ENCODE measurements at places on chromosomes 3 and 15.

DNA sequence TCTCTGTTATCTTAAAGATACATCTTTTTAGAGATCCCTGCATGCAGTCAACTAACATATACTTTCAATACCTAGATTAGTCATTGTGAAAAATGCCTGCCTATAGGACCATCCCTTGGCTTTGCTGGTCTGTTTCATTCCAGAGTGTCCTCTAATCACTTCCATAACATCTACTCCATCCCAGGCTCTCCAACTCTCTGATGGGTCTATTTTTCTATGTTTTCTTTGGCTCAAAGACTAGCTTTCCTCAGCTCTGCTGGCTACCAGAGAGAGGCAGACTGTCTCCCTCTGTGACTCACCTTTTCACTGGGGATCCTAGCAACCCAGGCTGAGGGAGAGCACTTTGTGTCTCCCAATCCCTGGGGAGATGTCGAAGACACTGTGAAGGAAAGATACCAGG is 547.7 kb upstream of the MCTP2 start:
- DNase-seq = no peak

- DNase-seq = no peak
Observed at GRCh38 chr3:175105066-175105465, 245.9 kb downstream of the NAALADL2 start.

- no peak for DNase-seq
Observed at GRCh38 chr3:117234331-117234730, 524.8 kb downstream of the TUSC7 start.

GRCh38 chr15:68228143-68228970 is 1.2 kb downstream of the CLN6 start:
- DNase-seq = no peak

DNA sequence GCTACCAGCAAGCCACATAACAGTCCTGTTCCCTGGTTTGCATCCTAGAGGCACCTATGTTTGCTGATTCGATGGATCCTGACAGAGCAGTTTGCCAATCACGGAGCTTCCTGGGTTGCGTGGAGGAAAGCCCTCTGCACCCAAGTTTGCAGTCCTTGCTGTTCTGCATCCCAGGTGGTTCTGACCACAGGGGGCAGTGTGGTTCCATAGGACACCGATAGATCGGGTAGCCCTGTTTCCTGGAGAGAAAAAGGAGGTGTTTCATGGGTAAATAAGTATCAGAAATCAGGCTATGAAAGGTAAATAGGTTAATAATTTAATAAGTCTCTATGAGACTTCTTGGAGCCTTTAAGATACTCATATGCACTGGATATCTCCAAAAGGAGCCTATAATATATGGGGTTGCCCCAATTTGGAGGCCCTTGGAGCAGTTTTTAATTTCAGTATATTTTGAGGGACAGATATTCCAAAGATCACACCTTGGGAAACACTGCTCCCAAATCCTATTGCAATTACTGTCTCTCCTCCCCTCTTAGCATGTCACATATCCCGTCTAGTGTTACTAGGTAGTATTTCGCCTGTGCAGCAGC is 194.6 kb upstream of the TPM1 start:
- no peak for DNase-seq

GRCh38 chr15:64324165-64324877 is 31.7 kb downstream of the CSNK1G1 start:
- no peak for DNase-seq

DNA sequence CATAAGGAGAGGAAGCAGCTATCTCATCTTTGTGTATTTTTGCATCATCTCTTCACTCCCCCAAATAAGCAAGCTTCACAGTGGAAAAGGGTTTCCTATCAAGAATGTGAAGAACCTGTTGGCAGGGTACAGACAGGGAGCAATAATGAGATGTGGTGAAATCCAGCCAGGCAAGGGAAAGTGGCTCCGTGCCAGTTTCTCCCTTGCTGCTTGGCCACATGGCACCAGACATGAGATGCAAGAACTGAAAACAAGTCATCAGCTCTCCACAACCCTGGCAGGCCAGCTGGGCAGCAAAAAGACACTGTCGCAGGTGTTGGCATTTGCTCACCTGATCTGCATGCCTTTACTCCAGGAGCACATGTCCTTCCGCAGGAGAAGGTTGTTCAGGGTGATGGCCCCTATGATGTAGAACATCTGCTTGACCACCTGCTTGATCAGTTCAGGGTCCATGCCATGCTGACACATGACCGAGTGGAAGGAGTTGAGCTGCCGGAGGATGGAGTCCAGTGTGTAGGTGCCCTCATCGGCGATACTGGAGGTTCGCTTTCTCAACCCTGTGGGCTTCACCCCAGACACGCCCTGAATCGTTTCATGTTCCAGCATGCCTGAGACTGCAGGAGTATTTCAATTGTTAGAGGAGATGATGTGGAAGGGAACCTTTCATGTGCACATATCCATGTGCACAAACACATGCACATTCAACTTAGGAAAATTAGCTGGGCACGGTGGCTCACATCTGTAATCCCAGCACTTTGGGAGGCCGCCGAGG is 23.3 kb upstream of the MYO5C start:
- DNase-seq = no peak

GRCh38 chr3:134090031-134090430 is 60.3 kb upstream of the SLCO2A1 start:
- DNase-seq = no peak

- no peak for DNase-seq
Observed at GRCh38 chr3:98900265-98901118, 1.0 kb downstream of the DCBLD2 start.

- no peak for DNase-seq
Observed at GRCh38 chr15:65052956-65053355, 7.8 kb downstream of the SLC51B start.

GRCh38 chr3:57169872-57170623 is 4.9 kb upstream of the IL17RD start:
- peak; percentile 22 for DNase-seq

GRCh38 chr3:86828751-86829150 is 162.2 kb downstream of the VGLL3 start:
- DNase-seq = no peak

GRCh38 chr3:184354121-184354728 is 7.2 kb downstream of the CLCN2 start:
- peak; percentile 52 for DNase-seq

GRCh38 chr3:43537225-43537624 is 84.6 kb downstream of the ANO10 start:
- DNase-seq = no peak

DNA sequence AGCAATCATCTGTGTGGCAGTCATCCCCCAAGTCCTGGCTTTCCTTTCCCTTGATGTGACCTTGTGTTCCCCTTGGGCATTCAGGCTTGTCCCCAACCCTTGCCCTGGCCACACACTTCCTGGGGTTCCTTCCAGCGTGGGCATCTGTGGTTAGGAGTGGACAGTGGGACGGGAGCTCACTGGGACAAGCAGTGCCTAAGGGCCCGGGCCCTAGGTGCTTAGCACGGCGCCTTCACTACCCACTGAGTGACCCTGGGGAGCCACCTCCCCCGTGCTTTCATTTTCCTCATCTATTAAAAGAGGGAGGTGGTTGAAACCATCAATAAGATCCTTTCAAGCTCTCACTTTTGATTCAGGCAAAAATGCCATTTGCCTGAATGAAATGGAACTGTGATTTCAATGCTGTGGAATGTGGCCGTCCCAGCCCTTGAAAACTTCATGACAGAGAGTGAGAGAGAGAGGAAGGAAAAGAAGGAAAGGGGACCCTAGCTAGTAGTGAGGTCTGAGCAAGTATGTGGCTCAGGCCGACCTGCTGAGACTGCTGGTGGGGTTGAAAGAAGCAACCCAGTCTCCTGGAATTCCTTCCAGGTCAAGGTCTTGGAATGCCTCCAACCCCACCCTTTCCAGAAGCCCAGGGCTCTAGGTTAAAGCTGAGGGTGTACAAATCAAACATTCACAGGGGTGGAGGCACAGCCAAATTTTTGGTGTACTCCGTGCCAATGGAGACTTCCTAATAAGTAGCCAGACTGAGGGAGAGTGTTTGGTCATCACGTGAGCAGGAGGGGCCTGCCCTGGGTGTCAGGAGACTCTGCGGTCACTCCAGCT is 302.9 kb downstream of the TLE3 start:
- no peak for DNase-seq

DNA sequence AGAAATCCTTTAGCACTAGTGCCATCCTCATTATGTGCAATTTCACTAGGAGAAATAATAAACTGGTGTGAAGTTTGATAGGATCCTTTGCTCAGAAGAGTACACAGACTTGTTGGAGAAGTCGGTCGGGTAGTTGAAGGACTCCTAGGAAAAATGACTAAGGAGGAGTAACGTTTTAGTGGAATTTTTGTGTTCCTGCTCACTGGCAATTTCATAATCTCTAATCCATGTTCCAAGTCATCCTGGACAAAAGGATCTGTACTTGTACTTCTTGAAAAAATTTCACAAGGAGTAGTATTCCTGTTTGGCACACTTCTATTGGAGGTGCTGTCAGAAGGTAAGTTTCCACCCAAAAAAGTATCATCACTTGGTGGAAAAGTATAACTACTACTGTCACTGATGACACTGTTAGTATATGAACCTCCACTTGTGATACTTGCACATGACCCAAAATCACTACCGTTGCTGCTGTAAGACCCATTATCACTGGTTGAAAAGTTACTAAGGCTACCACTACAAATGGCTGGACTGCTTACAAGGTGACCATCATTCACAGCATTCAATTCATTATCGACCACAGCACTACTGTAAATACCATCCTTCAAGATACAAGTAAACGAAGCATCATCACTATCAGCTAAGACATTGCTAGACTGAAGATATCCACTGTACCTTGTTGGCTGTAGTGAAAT is 77.4 kb downstream of the NEDD4 start:
- DNase-seq = no peak

DNA sequence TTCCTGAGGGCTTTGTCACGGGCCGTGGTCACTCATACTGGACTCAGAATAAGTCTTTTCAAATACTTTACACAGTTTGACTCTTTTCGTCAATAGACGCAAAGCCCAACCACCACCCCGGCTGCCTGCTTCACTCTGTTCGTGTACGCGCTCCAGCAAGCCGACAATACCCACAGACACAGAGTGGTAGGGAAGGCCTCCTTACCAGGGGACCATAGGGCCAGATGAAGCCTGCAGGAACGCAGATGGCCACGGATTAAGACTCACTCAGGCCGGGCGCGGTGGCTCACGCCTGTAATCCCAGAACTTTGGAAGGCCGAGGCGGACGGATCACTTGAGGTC is 29.7 kb downstream of the EFCAB12 start:
- DNase-seq = no peak
